ENCODE measurements at places on chromosomes 1 and 21.
A peak's percentile ranks its signal among the peaks of the same experiment; 100 is the strongest.

DNA sequence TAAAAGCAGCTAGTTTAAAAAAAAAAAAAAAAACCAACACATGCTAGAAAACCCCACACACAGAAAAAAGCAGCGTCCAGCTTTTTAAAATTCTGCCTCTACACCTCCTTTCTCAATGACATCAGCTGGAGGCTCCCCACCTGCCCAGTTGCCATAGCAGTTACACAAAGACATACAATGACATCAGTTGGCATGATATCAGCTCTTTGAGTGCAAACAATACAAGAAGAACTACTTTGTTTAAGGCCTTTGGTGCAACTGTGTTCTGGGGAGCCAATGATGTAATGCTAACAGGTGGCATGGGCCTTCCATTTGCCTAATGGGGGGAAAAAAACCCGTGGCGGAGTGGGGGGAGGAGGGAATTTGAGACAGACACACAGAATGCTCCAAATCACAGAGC, 32.9 kb downstream of the DUSP10 start:
- DNase-seq, result peak; percentile 22

GRCh38 chr21:43800124-43800523, 10.7 kb downstream of the RRP1 start:
- no peak for DNase-seq

DNA sequence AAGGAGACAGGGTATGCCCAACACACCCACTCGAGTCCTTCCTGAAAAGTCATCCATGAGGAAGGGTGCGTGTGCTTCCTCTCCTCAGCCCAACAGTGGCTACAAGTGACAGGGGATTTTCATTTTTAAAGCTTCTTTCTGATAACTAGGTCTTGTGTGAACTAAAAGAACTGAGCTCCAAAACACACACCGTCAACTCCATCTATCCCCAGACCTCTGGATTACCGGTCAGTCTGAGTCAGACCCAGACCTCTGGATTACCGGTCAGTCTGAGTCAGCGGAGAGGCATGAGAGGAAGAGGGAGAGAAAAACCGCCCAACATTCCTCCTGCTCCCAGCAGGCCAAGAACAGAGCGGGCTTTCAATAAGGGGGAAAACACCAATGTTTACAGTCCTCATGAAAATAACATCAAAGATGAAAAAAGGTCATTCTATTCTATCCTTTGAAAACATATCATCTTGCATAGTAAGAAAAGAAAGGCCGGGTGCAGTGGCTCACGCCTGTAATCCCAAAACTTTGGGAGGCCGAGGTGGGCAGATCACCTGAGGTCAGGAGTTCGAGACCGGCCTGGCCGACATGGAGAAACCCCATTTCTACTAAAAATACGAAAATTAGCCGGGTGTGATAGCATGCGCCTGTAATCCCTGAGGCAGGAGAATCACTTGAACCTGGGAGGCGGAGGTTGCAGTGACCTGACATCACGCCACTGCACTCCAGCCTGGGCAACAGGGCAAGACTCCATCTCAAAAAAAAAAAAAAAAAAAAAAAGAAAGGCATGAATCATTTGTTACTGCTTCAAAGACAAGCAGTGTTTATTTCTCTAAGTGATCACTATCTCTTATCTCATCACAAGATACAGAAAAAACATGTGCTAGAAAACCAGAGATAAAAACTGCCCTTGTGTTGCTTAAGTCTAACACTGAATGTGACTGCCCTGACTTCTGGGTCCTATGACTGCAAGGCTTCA, 3.4 kb downstream of the PTTG1IP start:
- no peak for DNase-seq

GRCh38 chr21:33157303-33157702, 72.4 kb upstream of the IFNAR2 start:
- no peak for DNase-seq

DNA sequence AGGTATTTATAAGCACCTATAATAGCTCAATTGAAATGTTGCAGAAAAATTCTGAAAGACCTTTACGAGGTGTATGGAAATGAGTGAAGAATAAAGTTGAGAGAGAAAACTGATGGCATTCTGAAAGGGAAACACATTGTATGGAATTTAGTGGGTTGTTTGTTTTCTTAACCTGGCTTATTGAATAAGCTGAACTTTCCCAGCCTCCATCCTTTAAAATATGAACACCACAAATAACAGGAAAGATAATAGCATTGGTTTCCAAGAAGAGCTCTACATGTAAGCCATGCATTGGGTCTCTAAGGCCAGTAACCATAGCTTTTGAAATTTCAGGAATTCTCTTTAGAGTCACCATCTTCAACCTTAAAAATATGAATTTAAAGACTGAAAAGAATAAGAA, 709.0 kb downstream of the USP25 start:
- no peak for DNase-seq

GRCh38 chr21:35266546-35266945, 217.4 kb upstream of the RUNX1 start:
- DNase-seq, result no peak

- no peak for DNase-seq
Observed at GRCh38 chr1:53190210-53190611, 6.4 kb upstream of the CPT2 start.

DNA sequence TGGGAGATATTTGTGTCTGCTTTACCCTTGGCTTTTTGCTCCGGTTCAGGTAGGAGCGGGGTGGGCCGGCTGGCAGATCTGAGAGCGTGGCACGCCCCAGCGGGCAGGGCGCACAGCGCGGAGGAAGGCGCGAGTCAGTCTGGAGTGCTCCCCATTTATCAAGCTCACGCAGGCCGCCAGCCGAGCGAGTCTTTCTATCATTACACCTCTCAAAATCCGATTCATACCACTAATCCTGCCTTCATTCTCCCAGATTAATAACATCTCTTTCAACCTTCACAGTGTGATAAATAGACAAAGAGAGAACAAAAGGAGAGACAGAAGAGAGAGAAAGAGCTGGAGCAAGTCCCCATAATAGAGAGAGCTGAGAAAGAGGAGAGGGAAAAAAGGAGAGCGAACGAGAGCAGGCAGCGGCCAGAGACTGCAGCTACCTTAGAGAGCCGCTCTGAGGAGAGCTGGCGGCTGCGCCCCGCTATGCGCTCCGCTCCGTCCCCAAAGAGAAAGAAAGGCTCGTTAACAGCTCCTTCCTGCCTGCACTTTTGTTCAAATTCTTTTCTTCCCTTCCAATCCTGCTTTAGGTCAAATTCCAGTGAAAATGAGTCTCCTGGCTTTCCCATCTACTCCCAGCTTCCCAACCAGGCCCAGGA, 48.0 kb downstream of the DMAP1 start:
- DNase-seq, result no peak

All from stimulated activated CD4-positive, alpha-beta T cell treated with anti-CD3 and anti-CD28 coated beads, Interleukin-1b, Interleukin-23, amount 100 ng/mL, for 1 hour (primary cell).